A549 (cell line): ENCODE measurements at places on chromosomes 11 and 22.
A peak's percentile ranks its signal among the peaks of the same experiment; 100 is the strongest.

- DNase-seq, result no peak
These were observed 30.8 kb downstream of the MYH9 start for GRCh38 chr22:36356708-36357624.

- no peak for DNase-seq
These were observed 787.6 kb downstream of the BRD1 start for GRCh38 chr22:49040111-49040510.

DNA sequence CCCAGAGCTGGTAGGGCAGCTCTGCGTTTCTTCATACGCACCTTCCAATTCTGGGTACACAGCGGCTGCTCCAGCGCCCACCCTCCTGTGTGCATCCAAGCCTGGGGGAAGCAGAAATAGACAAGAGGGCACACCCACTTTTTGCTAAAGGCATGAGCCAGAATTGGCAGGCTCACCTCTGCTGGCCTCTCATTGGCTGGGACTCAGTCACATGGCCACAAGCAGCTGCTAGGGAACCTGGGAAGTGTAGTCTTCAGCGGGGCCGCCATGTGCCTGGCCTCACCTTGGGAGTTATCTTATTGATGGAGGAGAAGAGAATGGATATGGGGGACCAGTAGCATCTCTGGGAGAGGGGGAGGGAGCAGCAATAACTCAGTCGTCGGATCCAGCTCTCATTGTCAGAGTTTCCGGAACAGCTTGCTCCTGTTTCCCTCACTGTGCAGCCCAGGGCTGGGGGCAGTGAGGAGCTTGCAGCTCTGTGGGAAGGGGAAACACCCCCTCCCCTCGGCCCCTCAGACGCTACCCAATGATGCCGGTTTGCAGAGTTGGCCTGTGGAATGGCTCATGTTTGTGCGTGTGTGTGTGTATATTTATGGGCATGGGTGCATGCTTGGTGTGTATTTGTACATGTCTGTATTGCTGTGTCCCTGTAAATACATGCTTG lies 11.8 kb upstream of the MIEF1 start:
- DNase-seq, result peak; percentile 87

- no peak for DNase-seq
These were observed 12.0 kb upstream of the GAB2 start for GRCh38 chr11:78429660-78430059.

DNA sequence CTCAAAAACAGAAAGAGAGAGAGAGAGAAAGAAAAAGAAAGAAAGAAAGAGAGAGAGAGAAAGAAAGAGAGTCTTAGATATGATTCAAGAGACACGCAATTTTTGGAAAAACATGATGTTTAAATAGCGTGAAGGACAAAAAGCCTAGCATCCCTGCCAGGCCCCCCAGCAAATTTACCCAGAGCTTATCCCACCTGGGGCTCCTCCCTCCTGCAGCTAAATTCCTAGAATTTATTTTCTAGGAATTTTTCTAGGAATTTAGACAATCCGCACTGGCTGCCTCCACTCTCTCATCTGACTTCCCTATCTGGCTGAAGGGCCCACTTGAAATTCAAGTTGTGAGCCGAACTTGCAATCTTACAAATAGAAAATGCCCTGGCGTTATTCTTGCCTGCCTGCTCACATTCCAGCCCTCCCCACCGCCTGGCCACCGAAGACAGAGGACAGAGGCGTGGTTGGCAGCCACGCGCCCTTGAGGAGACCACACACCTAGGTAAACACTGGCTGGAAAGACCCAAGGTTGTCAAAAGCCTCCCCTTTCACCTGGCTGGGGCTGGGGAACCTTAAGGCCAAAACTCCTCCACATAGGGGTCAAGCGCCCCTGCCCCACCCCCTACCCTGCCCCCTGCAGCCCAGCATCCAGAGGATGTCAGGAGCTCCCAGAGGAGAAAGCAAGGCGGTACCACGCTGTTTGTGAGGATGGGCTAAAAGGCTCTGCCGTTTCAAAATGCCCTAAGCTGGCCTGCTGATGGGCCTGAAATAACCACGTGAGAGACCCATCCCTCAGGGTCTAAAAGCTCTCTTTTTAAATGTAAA lies 42.2 kb downstream of the AHNAK start:
- DNase-seq, result no peak

DNA sequence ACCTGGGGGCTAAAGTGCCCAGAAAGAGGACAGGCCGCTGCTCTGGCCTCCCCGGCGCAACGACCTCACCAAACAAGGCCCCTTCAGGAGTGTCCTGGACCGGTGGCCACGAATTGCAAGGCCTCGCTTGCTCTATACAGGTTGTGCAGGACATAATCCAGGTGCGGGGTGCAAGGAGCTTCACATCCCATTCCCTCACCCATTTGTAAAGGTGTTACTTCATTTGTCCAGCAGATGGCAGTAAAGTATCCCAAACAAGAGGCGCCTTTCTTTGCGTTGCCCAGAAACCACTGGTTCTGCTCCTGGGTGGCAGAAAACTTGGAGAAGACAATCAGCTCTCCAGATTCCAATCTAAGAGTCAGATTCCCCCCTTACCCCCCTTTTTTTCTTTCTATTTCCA lies 35.9 kb upstream of the PRDM11 start:
- DNase-seq, result peak; percentile 70

DNA sequence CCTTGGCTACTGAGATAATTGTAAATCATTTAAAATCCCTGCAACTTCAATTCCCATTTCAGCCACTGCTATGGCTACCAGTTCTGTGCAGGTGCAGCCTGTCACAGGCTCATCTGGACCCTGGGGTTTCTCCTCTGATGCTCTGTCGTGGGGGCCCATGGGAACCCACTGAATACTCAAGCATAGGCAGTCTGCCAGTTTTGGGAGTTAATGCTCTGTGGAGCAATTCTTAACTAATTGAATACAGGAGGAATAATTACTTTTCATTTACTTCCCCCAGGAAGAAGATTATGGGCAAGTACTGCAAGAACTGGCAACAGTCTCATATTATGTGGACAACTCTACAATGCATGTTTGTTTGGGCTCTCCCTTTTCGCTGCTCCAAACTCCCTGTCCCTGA lies 25.9 kb downstream of the OR51E2 start:
- no peak for DNase-seq

DNA sequence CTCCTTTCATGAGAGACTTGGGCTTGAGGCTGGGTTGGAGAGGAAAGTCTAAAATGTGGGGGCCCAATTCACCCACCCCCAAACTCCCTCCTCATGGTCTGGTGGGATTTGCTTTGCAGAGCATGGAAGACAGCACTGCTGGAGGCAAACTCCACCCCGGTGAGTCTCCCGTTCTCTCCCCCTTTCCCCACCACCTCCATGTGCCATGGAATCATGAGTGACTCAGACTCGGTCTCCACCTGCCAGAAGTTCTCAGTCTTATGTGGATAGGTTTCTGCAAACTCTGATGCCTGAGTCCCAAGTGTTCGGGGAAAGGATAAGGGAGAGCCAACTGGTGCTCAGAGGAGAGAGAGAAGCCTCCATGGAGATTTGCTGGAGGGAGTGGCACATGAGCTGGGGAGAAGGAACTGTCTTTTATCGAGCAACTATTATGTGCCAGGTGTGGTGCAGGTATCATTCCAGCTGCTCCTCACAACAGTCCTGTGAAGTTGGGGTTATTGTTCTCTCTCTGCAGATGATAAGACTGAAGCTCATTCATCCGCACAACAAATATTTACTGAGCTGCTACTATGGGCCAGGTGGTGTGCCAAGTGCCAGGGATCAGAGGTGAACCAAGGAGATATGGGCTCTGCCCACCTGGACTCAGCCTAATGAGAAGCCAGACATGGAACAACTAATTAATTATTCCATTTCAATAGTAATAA lies 6.6 kb downstream of the PLEKHB1 start:
- no peak for DNase-seq

- DNase-seq, result no peak
These were observed 37.0 kb downstream of the AP2A2 start for GRCh38 chr11:962688-963087.

DNA sequence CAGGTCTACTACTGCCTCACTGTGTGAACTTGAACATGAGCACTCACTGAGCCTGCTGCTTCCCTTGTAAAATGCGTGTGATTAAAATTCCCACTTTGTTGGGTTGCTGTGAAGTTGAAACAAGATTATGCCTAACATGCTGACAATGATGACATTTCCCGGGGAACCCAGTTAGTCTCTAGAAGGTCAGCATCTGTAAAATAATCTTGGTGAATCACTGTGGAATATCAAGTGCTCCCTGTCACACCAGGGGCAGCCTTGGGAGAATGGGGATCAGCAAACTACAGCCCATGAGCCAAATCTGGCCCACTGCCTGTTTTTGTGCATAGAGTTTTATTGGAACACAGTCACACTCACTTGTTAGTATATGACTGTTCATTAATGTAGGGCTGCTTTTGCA lies 335.2 kb downstream of the MIAT start:
- DNase-seq, result no peak

DNA sequence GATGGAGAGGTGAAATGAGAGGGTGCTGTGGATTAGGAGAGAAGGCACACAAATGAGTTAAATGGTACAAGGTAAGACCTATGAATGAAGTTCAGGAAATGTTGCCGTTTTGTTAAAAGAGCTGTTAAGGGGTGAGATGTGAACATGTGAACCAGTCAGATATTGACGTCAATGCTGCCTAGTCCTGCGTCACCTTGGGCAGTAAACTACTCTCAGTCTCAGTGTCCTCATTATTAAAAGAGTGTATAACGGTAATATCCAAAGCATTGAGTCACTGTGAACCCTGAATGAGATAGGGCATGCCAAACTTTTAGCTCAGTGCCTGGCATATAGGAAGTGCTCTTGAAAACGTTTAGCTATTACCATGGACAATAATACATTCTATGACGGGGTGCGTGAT lies 32.4 kb upstream of the SORL1-AS1 start:
- no peak for DNase-seq

- DNase-seq, result no peak
These were observed 155.6 kb upstream of the NCAM1 start for GRCh38 chr11:112805658-112806057.

GRCh38 chr11:75949023-75949672 lies 134.1 kb downstream of the UVRAG start:
- DNase-seq, result no peak

- DNase-seq, result peak; percentile 46
These were observed 54.4 kb downstream of the TRAF6 start for GRCh38 chr11:36455658-36456111.

DNA sequence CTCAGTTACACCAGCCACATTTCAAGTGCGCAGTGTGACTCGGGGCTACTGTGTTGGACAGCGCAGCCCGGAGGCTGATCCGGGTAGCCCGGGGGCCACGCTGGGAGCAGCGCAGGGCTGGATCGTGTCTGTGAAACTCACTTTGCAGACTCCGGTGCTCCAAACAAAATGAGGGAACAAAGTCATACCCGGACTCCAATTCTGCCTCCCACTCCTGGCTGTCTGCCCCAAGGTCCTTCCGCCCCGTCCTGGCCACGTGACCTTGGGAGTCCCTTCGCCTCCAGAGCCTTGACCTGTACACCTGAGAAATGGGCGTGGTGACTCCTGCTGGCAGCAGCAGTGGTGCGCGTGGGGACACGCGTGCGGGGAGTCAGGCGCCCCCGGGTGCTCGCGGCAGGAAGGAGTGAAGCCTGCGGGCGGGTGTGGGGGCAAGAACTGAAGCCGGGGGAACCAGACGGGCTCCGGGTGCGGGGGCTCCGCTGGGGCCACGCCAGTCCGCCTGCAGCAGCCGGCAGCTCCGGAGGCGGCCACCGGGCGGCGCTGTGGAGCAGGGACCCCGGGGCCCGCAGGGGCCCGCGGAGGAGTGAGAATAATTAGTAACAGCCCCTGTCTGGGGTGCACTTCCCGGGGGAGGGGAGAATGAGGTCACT lies 42.4 kb downstream of the KCNJ4 start:
- peak; percentile 40 for DNase-seq

- DNase-seq, result peak; percentile 50
These were observed 13.6 kb downstream of the KCNJ5 start for GRCh38 chr11:128904656-128905344.
